PC-9 (cell line): ENCODE measurements at places on chromosomes 11 and 22. TPM values are rescaled to one million over a fixed set of nuclear protein-coding genes. Genes with fewer than 3 reads are reported as not detected.

KIRREL3 gene
- total RNA-seq = 1.9 and 2.2 TPM in 2 replicates

RAPSN gene
- 5.4 and 7.3 TPM in 2 replicates for total RNA-seq

MS4A15 gene
- total RNA-seq = not detected in 2 replicates

TRPC6 gene
- total RNA-seq = not detected in 2 replicates

TREH gene
- not detected in 2 replicates for total RNA-seq

CRYBB2 gene
- 1.0 TPM in 2 replicates for total RNA-seq

SELENOM gene
- total RNA-seq = 20.7 and 23.3 TPM in 2 replicates

PARVA gene
- 31.5 and 41.2 TPM in 2 replicates for total RNA-seq

UPB1 gene
- 0.17 and 0.80 TPM in 2 replicates for total RNA-seq

PRG3 gene
- total RNA-seq = not detected in 2 replicates

KDM4E gene
- not detected in 2 replicates for total RNA-seq

FOLH1 gene
- not detected in 2 replicates for total RNA-seq

TCN1 gene
- 1.4 and 2.0 TPM in 2 replicates for total RNA-seq

OR6X1 gene
- total RNA-seq = not detected in 2 replicates

TCN2 gene
- 11.5 and 12.9 TPM in 2 replicates for total RNA-seq

TOMT gene
- total RNA-seq = not detected in 2 replicates

IGLL1 gene
- total RNA-seq = not detected in 2 replicates

EIF1AD gene
- 42.9 and 55.2 TPM in 2 replicates for total RNA-seq

OR52I1 gene
- 0.15 TPM in 1 of 2 replicates, not detected in the other for total RNA-seq

SLC1A2 gene
- total RNA-seq = 0.09 and 0.38 TPM in 2 replicates

APOL5 gene
- total RNA-seq = not detected in 2 replicates

SAA4 gene
- not detected in 2 replicates for total RNA-seq

BRSK2 gene
- total RNA-seq = 2.7 and 2.9 TPM in 2 replicates

OR10S1 gene
- not detected in 2 replicates for total RNA-seq

NDUFV1 gene
- 321 and 463 TPM in 2 replicates for total RNA-seq

EHF gene
- 85.7 and 118 TPM in 2 replicates for total RNA-seq
